ENCODE measurements at places on chromosomes 16 and 17.

- no peak for DNase-seq
These were observed 13.8 kb upstream of the SP6 start for GRCh38 chr17:47864791-47865216.

DNA sequence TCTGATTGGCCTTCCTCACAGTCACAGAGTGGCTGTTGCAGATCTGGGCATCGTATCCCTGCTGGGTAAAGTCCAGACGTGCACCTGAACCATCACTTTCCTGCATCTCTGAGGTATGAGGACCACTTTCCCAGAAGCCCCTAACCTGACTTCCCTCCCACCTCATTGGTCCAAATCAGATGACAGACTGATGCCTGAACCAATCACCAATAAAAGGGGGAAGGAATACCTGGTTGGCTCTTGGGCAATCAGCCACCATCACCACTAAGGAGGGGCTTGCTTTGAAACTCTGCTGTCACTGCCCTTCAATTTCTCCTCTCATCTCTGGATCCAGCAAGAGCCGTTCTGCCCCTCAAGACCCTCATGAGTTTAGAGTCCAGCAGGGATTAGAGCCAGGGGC lies 13.6 kb upstream of the WFDC1 start:
- no peak for DNase-seq

DNA sequence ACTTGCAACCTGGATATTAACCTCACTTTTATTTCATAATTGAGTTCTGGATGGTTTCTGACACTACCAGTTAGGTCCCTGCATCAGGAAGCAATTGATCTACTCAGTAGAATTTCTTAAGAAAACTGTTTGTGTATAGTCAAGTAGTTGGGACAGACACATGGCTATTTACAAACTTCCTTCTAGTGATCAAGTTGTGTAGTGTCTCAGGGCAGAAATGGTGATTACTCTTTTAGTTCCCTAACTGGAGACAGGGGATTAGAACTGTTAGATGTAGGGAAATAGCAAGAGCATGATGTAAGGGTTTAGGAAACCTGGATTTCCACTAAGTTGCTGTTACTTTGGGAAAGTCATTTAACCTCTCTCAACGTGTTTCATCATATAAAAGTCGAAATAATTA lies 30.4 kb downstream of the TMEM100 start:
- no peak for DNase-seq

GRCh38 chr17:57732062-57732461 lies 13.0 kb downstream of the CCDC182 start:
- DNase-seq, result peak; percentile 65

DNA sequence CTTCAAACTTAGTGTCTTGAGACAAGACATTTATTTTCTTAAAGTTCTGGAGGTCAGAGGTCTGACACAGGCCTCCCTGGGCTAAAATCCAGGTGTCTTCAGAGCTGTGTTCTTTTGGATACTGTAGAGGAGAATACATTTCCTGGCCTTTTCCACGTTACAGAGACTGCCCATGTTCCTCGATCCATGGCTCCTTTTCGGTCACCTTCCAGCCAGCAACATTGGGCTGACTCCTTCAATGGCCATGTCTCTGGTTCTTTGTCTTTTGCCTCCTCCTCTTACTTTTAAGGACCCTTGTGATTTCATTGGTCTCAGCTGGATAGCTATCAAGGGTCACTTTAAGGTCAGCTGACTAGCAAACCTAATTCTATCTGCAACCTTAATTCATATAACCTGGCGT lies 212.4 kb downstream of the WWOX start:
- DNase-seq, result no peak

- DNase-seq, result peak; percentile 78
These were observed 458.0 kb upstream of the ASIC2 start for GRCh38 chr17:33750943-33751701.

DNA sequence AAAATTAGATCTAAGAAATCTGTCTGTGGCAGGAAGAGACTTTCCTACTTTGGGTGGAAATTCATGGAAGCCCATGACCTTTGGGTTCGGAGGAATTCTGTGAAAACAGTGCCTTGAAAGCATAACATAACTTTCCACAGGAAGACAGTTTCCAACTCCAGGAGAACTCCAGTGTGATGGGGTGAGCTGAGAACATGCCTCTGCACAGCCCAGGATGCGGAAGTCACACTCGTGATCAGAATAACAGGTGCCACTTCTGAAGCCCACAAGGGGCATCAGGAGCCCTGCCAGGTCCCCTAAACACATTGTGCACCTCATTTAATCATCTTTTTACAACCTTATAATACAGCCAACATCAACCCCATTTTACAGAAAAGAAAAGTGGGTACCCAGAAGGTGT lies 9.7 kb downstream of the TVP23A start:
- DNase-seq, result no peak

- DNase-seq, result no peak
These were observed 29.8 kb downstream of the ITGAE start for GRCh38 chr17:3771140-3771539.

- DNase-seq, result no peak
These were observed 240.7 kb downstream of the RBFOX3 start for GRCh38 chr17:79370126-79370525.

- no peak for DNase-seq
These were observed 104.4 kb downstream of the SSH2 start for GRCh38 chr17:29825604-29826003.

- no peak for DNase-seq
These were observed 389.5 kb downstream of the KCNJ2 start for GRCh38 chr17:70558821-70559220.

DNA sequence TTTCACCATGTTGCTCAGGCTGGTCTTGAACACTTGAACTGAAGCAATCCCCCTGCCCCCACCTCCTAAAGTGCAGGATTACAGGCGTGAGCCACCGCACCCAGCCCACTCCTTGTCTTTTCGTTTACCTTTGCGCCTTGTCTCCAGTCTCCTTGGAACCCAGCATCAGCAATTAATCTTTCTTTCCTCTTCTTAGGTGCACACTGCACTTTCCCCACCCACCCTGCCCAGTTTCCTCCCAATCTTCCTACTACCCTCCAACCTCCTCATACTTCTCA lies 1.5 kb upstream of the CLDN7 start:
- no peak for DNase-seq

DNA sequence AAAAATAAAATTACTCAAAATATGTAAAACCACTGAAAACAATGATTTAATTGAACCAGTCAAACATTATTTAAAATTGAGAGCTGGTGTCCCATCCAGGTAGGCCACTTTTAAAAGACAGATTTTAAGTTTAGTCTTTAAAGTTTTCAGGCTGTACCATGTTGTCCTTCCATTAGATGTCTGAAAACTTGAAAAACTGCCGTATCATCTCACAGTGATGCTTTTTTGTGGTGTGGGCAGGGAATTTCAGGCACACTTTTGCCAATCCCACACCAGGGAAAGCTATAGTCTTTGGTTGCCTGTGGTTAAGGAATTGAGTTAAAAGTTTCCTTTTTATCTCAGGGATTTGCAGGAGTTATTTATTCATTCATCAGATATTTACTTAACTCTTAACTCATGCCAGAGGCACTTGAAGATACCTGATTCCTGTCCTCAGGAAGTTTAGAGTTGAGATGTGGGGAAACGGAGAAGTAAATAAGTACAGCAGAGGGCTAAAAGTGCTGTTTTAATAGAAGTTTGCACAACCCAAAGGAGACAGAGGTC lies 3.2 kb downstream of the SNTB2 start:
- DNase-seq, result no peak

- DNase-seq, result no peak
These were observed 6.3 kb downstream of the LMF1 start for GRCh38 chr16:964356-965035.

DNA sequence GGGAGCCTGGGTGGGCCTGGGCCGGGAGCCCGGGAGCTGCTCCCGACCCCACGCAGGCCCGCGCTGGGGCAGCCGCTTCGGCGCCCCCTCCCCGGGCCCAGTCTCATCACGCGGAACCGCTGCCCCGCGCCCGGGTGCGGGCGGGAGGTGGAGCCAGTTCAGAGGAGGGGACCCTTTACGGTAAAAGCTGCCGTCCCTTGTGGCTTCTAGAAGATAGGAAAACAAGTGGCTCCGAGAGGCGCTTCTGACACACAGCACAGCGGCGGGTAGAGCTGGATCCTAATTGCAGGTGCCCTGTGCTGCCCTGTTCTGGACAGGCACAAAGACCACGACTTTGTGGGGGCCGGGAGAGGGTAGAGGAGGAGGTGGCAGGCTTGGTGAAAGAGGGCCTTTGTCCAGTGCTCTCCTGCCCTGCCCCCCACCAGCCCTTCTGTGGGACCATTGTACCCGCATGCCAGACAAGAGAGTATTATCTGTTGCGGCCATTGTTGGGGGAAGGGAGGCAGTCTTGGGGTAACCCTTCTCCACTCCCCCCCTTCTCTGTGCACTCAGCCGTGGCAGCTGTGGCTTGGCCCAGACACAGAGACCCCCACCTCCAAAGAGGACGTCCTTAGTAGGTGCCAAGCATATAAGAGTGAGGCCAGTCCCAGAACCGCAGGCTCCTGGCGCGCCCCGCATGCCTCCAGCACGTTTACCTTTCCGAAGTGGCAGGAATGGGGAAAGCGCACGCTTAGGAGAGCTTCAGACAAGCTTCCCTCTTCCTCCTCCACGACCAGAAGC lies 736 bp downstream of the CNP start:
- peak; percentile 44 for DNase-seq

DNA sequence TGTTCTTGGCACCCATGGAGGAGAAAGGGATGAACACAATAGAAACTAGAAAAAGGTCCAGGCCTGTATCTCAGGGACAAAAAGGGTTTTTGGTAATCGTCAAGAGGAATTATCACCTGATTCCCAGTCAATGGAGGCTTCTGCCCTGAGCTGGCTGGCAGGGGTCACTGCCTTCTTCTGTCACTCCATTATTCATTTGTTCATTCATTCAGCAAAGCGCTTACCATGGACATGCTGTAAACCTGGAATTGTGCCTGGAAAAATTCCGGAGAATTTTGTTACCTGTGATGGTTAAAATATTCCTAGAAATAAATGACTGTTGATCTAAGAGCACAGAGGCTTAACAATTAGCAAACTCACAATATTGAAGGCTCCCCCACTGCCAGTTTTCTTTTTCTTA lies 212.3 kb downstream of the SHISA9 start:
- DNase-seq, result no peak

DNA sequence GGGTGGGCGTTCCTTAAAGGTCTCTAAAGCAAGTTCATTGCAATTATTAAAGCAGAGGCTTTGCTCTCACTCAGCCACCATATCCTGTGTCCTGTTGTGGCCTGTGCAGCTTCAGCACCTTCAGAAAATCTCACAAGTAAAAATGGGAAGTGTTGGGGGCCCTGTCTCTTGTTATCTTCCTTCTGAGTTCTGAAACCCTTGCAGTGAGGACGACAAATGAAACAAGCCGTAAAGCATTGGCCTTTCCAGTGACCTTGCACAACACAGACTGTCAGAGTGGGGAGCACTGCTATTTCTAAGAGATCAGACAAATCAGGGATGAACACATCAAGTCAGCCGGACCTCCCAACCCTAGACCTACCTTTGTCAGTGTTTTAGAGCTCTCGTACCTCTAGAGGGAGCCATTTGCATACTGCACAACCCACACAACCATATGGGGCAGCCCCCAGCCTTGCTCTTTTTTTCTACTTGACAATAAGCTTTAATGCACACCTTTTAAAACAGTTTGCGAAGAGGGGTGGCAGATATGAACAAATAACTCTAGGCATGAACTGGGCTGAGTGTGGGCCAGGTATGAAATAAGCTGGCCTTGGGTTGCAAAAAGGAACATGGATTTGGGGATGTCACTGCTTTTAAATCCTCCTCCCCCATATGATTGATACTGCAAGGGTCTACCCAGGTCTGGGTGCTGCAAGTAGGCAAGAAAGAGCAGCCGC lies 89.8 kb downstream of the KATNIP start:
- DNase-seq, result peak; percentile 24

- no peak for DNase-seq
These were observed 88.8 kb downstream of the LITAF start for GRCh38 chr16:11497851-11498289.

GRCh38 chr16:57886427-57886826 lies 84.1 kb upstream of the KIFC3 start:
- no peak for DNase-seq

DNA sequence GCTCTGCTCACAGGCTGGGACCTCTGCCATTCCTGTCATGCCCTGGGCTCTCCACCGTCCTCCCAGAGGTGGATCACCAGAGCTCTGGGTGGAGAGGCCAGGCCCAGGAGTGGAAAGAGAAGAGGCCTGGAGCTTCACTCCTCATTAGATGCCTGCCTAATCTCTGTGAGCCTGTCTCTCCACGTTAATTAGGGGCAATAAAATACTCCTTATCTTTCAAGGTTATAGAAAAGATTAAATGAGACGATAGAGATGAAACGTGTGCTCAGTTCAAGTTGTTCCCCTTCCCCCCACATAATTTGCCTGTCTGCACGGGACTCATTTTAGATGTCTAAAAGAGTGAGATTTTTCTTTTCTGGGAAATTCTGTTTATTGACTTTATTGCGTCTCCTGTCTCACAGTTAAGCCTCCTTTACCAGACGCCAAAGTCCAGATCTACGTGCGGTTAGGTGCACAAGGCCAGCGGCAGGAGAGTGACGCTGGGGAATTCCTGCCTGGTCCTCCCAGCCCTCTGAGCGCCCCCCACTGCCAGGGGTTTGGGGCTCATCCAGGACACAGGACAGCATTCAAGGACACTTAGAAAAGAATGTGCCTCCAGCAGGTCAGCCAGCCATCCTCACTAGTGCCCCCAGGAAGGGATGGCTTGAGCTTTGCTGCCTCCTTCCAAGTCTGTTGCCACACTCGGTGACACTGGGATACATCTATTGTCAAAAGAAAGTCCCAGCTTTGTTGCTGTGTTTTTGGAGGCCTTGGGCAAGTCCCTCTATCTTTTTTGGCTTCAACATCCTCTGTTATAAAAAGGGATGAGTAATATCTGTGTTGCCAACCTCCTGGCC lies 42.3 kb downstream of the TBX4 start:
- no peak for DNase-seq

DNA sequence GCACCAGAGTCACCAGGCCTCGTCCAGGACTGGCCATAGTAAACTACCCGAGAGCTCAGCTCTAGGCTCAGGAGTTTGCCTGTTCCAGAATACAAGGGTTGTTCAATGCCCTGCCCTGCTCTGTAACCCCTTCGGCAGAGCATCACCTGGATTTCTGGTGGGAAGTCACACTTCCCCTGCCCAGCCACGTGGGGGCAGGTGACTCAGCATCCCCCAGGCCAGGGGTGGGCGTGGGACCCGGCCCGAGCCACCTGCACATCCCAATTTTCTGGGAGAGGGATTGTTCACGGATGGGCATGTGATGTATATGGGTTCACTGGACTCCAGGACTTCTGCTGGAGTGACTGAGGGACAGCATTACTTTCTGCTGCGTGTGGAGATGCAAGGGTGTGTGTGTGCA lies 25.8 kb downstream of the COX4I1 start:
- no peak for DNase-seq

- DNase-seq, result no peak
These were observed 4.6 kb downstream of the RPH3AL start for GRCh38 chr17:348012-348411.

GRCh38 chr17:15941781-15942180 lies 3.1 kb upstream of the ADORA2B start:
- DNase-seq, result no peak

DNA sequence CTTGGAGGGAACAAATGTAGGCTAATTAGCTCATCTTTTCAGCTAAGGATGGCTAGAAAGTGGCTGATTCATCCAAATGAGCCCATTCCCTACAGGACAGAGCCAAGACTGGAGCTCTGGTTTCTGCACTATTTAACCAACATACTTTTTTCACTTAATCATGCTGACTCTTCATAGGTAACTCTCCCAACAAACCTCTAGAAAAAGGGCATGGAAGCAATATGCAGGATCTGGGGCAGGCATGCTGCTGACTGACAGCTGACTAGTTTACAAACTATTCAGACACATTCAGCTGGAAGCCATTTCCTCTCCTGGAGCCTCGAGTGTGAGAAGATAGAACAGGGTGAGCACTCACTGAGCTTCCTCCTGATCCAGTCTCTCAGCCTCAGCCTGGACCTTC lies 6.2 kb downstream of the BECN1 start:
- no peak for DNase-seq
